ENCODE measurements at places on chromosomes 2 and 18.

- no peak for DNase-seq
These were observed 7.0 kb downstream of the SLC35F6 start for GRCh38 chr2:26770986-26771586.

GRCh38 chr2:225296951-225297350 lies 102.6 kb upstream of the NYAP2 start:
- no peak for DNase-seq

DNA sequence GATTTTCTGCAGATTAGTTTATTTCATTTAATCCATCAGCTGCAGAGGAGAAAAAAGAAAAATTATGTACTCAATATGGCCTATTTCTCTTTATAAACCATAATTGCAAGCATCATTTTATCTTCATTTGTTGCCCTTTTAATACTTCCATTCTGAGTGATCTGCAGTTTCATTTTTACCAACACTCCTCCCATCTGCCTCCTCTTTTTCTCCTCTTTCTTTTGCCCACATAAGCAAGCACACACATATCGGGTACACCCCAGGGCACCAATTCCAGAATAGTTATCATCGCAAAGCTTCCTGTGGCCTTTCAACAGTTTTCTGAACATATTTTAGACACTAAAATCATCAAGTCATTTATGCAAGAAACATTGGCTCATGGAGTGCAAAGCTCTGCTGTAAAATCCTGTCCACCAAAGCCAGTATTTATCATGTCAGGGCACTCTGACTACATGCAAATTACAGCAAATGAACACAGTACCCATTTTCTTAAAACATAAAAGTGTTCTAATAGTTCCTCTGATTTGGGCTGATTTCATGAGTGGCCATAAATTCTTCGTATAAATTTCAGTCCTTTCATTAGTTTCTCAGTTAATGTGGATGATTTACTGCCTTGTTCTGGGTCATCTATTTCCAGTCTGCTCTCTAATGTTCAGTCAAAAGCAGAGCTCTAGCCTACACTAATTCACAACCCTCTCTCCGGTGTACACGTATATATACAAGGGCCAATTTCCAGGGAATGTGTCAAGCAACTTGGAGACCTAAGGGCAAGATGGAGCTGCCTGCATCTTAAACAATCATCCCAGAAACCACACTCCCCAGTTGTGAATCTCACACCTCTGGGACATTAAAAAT lies 281.3 kb downstream of the STK39 start:
- no peak for DNase-seq

DNA sequence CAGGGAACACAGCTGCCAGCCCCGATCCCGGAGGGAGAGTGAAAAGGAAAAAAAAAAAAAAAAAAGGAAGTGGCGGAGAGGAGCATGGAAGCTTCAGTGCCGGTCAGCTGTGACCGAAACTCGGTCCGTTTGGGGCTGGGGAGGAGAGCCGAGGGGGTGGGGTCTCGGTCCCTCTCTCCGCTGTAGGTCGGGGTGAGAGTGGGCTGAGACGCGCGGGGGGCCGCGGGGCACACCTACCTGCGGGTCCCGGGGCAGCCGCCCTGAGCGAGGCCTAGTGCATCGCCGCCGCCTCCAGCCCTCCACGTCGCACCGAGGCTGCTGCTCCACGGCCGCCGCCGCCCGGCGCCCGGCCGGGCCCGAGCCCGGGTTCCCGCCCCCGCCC lies 536 bp downstream of the VPS54 start:
- DNase-seq, result peak; percentile 39

DNA sequence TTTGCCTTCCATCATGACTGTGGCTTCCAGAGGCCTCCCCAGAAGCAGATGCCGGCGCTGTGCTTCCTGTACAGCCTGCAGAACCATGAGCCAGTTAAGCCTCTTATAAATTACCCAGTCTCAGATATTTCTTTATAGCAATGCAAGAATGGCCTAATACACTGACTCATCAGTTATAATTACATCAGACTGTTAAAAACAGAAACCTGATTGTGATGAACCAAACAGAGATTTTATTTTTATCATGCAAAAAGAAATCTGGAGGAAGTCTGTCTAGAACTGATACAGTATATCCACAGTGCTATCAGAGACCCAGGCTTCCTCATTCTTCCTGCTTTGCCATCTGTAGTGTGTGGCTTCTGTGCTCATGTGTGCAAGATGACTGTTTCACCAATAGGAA lies 93.4 kb upstream of the MEX3C start:
- DNase-seq, result no peak

GRCh38 chr2:46430992-46431391 lies 48.4 kb upstream of the TMEM247 start:
- DNase-seq, result no peak

DNA sequence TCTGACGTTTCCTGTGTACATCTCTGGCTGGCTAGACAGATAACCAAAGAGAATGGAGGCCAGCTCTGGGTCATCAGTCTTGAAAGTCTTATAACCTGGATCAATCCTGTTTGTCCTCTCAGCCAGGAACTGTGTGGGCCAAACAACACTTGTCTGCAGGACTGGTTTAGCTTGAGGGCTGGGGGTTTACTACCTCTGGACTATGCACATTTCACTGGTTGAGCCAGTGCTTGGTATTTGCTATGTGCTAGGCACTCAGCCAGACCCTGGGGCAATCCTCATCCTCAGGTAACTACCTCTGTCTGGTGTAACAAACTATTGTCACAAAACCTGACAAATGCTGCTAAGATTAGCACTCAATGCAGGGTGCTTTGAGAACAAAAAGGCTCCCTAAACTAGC lies 169.7 kb downstream of the HAUS1 start:
- no peak for DNase-seq

GRCh38 chr18:12296457-12296856 lies 11.6 kb upstream of the TUBB6 start:
- DNase-seq, result no peak

- no peak for DNase-seq
These were observed 9.9 kb downstream of the PSD4 start for GRCh38 chr2:113183703-113184102.

GRCh38 chr2:74399785-74400184 lies 19.7 kb upstream of the DCTN1 start:
- no peak for DNase-seq

GRCh38 chr2:230575642-230576324 lies 136.9 kb upstream of the CAB39 start:
- DNase-seq, result no peak

- no peak for DNase-seq
These were observed 22.1 kb upstream of the RMDN2 start for GRCh38 chr2:37902991-37903390.

DNA sequence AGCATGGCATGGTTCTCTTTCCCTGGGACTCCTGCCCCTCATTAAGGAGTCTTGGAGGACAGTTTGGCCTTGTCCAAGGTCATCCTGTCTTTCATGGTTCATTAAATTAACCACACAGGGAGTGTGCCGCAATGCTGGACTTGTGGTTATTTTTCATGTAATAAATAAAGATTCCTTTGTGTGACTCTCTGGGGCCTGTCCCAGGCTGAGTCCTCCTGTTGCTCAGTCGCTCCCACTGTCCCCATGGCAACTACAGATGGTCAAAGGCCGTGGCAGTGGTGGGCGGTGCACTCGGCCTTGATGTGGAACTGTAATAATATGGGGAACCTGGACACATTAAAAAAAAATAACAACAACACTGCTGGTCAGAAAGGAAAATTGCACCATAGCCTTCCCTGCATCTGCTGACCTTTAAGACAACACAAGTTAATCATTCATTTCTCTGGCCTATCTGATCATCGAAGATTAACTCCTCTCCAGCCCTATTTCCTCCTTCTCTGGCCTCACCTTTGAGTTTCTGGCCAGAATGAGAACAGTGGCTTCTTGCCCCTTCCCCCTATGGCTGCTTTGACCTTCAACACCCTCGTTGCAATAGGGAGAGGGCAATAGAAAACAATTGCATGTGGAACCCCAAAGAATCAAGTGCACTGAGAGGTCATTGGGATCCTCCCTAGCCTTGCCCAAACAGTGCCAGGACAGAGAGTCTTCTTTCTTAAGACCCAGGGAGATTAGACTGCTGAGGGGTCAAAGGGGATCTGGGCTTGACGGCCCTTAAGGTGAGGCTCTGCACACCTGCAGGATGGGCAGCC lies 44.7 kb downstream of the PSD4 start:
- DNase-seq, result no peak

DNA sequence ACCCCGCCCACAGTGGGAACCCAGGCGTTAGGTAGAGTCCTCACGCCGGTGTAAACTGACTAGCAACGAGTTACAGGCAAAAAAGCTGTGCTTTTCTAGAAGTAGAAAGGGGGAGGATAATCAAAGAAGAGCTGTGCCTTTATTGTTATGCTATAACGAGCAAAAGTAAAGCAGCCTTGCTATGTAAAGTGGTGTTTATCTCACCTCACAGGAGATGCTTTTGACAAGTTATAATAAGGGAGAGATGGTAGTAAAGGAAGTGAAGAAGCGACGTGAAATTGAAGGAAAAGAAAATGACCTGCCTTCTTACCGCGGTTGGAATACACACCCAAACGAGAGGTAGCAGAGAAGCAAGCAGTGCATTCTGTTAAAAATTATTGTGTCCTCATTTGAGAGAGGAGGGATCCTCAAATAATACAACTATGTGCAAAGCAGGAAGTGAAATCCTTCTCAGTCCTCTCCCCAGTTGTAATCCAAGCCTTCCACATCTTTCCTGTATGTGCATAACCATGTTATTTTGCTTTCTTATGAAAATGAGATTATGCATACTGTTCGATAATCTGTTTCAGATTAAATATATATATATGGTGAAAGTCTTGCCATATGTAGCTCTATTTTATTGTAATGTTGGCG lies 962 bp downstream of the TANK start:
- DNase-seq, result no peak

- no peak for DNase-seq
These were observed 334.7 kb upstream of the GULP1 start for GRCh38 chr2:187956906-187957534.

DNA sequence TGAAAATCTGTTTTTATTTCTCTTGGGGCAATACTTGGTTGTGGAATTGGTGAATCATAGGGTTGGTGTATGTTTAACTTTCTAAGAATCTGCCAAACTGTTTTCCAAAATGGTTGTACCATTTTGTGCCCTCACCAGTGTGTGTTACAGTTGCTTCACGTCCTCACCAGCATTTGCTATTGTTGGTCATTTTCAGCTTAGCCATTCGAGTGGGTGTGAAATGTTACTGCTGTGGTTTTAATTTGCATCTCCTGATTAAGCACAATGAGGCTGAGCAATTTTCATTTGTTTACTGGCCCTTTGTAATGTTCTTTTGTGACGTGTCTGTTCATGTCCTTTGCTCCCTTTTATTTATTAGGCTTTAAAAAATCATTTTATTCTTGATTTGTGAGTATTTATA lies 49.7 kb downstream of the FOSL2 start:
- no peak for DNase-seq

- no peak for DNase-seq
These were observed 104.6 kb downstream of the RTN4 start for GRCh38 chr2:54945391-54946219.

DNA sequence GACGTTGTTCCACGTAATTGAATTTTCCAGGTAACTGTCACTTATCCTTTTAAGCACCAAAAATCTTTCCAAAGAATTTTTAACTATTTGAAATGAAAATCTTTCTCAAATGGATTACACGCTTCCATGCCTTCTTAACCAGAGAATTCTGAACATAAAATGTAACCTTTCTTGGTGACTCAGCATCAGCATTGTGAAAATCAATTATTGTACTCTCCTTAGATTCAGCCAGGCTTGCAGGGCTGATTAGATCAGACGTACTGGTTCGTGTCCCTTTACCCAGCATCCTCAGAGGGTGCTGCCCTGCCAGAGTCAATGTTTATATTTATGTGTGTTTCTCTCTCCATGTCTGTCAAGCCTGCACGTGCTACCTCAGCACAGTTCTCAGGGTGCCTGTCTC lies 623.9 kb downstream of the CNTNAP5 start:
- no peak for DNase-seq

- no peak for DNase-seq
These were observed 1751.3 kb upstream of the LRRTM1 start for GRCh38 chr2:82055846-82056245.

DNA sequence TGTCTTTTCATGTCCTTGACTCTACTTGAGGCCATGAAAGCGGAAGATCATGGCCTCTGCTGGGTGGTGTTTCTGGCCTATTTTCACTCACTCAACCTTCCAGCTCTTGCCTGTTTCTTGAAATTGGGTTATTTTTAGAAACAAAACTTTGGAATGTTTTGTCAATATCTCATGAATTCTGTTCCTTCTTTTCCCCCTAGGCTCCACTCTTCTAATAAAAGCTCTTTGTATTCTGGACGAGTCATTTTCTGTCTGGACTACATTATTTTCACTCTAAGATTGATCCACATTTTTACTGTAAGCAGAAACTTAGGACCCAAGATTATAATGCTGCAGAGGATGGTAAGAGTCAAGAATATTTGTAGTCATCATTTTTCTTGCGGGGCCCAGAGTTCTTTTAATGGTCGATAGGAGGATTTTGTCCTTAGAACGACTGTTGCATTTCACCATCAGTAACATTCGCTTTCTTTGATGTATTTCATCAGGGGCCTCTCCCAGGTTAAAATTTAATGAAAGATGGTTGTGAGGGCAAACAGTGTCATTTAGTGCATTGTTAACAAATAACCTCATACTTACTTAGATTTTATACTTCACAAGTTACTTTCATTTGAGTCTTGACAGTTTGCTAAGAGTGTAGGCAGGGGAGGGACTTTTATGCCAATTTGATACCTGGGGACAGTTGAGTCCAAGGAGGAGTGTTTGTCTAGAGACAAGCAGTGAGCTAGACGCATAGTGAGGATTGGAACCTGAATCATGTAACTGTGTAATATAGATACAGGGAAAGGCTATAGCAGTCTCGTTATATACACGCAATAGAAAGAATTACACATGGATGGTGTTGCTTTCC lies 64.6 kb downstream of the TRPM8 start:
- no peak for DNase-seq

- no peak for DNase-seq
These were observed 1652.3 kb upstream of the SLC39A10 start for GRCh38 chr2:194004590-194005206.

- DNase-seq, result no peak
These were observed 95.6 kb upstream of the CTDP1 start for GRCh38 chr18:79583984-79584401.

- no peak for DNase-seq
These were observed 69.6 kb downstream of the CABYR start for GRCh38 chr18:24208270-24209035.

- DNase-seq, result no peak
These were observed 427.2 kb upstream of the UBE2E3 start for GRCh38 chr2:180553094-180553715.

Data from NCI-H1105 treated with DMSO at 0.1 percent for 48 hours (cell line).